ENCODE measurements at places on chromosomes 2 and 18.

DNA sequence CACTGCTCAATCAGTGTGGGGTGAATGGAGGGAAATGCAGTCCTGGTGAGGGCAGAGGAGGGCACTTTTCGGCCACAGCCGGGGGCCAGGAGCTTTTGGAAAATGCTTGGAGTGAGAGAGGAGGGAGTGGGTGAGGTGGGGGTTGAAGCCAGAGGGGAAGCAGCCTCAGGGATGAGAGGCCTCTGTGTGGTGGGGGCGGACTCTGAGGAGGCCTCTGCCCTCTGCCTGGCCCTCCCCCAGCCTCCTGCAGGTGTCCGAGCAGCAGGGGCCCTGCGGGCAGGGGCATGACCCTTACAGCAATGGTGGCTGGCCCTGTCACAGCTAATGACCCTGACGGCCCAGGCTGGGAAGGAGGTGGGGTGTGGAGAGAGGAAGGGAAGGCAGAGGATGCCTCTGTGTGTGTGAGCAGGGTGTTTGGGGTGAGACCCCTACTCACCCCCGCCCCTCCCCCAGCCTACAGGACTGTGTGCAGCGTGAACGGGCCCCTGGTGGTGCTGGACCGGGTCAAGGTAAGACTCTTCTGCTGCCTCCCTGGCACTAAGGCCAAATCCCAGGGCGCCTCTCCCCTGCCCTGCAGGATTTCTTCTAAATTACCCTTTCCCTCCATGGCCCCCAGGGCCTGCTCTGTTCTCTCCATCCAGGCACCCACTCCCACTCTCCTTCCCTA is 7.6 kb downstream of the ATP6V1B1 start:
- DNase-seq: no peak

DNA sequence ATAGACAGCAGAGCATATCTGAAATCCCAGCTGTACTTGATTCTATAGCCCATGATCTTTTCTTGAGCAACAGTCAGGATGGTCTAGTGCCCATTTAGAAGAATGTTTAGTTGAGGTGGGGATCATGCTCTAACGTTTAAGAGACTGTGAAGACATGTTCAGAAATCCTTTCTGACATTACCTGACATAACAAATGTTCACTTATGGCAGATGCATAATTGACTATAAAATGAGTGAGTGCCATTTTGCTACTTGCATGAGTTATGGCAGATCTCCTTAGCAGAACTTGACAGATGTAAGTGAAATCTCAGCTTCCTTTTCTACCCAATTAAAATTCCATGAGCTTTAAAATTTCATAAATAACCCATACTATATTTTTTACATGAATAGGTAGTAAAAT is 209.5 kb upstream of the MMADHC start:
- DNase-seq: no peak

- DNase-seq: no peak
These were observed 1081.3 kb upstream of the TMEFF2 start for GRCh38 chr2:193276069-193276468.

DNA sequence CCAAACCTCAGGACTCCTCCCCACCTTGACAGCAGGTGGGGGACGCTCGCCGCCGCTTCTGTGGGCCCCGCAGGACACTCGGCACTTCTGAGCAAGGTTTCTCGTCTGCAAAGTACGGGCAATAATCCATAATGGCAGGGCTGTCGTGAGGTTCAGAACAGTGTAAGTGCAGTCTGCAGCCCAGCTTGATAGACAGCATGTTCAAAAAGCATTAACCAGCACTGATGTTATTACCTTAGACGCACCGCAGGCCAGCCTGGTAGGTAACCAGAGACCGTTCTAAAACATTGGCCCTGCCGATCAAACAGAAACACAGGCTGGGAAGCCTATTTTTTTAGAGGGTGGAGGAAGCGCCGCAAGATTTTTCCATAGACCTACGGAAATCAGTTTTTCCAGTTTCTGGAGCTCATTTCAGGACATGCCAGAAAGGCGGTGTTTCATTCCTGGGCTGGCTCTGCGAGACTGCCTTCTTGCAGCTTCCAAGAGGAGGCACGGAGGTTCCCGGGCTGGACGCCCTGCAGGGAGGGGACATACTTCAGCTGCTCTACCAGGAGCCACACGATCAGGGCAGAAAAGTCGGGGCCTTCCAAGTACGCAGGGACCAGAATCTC is 148.7 kb downstream of the TPO start:
- no peak for DNase-seq

DNA sequence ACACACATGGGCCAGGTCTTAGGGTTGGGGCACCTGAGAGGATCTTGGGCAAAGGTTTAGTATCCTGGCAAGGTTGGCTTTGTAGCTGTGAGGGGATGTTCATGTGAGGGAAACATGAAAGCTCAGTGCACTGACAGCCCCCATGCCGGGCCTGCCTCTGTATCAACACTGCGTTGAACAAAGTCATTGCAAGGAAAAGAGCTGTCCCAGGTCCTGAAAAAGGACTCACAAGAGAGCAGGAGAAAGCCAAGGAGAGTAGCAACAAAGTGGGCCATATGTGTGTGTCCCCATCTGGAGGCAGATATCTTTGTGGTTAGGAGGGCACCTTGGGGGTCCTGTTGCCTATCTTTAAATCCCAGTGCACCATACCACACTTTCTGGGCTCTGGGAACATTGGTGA is 237.8 kb upstream of the THSD7B start:
- DNase-seq: no peak

DNA sequence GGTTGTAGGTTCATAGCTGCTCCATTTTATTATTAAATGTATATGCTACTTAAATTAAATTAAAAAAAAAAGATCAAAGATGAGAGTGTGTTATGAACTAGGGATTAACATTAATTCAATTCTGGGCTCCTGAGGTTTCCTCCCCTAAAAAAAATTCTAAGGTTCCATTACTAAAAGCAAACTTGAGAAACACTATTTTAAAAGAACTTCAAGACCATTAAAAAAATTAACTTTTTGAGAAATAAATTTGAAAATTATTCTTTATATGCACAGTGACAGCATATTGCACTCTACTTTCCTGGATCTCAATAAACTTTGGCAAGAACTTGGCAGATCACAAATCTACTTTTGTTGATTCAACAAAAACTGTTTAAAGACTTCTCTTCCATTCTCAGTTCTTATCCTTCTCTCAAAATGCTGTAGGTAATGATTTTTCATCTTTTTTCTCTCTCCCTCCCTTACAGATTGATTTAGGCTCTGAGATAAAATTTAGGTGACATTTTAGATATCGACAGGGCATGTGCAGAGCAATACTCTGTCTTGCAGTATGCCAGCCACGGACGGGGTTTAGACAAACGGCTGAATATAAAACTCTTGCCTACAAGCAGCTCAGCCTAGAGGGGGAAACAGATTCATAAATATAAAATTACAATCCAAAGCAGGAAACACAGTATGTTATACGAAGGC is 592 bp upstream of the MARS2 start:
- no peak for DNase-seq

DNA sequence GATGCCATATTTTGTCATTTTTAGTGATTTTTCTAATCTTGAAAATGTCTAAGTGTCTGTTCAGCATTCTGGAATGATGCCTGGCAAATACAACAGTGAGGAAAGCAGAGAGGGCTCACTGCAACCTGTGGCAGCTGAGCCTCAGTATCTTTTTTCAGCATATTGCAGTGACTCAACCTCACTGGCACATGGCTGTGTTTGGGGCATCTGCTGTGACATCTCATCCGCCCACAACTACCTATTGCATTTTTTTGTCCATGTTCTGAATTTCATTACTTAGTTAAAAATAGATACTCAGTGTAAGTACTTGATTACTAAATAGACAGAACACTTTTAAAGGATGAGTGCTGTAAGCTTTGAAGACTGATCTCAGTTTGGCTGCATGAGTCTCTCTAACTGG is 10.7 kb downstream of the BABAM2 start:
- no peak for DNase-seq

- DNase-seq: no peak
These were observed 21.9 kb downstream of the APCDD1 start for GRCh38 chr18:10476338-10476791.

GRCh38 chr18:76497021-76497420 is 2.0 kb upstream of the ZNF516 start:
- DNase-seq: no peak

GRCh38 chr2:190881084-190881597 is 520 bp downstream of the GLS start:
- no peak for DNase-seq

- no peak for DNase-seq
These were observed 60.1 kb downstream of the DYNC1I2 start for GRCh38 chr2:171747371-171747770.

All from stimulated activated CD4-positive, alpha-beta T cell treated with anti-CD3 and anti-CD28 coated beads, Interleukin-1b, Interleukin-23, amount 100 ng/mL, for 24 hours (primary cell).